ENCODE measurements at places on chromosomes 2 and 18.
A peak's percentile ranks its signal among the peaks of the same experiment; 100 is the strongest.

- DNase-seq = no peak
Measured at GRCh38 chr2:10875126-10875525, 36.6 kb upstream of the KCNF1 start.

DNA sequence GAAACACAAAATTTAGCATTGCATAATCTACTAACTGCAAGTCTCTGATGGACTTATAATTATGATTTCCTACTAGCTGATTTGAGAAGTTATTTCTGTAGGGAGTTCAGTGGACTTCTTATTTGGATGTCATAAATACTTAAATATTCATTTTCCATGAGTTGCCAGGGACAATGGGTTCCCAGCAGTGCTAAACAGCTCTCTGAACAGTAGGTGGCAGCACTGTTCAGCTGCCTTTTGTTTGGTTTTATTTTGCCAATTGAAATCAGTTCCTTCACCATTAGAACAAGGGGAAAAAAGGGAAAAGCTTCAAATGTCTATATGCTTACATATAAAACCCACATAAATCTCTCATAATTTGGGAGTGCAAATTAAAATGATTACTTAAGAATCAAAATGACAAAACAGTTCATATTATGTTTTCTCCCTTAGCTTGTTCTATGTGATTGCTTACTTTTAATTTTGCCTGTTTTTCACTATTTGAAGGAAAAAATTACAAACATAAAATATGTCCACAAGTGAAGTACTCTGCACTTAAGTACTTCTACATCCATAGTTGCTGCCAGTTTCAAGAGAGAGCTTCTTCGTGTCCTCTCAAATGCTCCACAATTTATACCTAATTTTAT is 898.9 kb downstream of the CPS1 start:
- DNase-seq = no peak

- no peak for DNase-seq
Measured at GRCh38 chr2:235627682-235628081, 133.8 kb downstream of the AGAP1 start.

- DNase-seq = peak; percentile 46
Measured at GRCh38 chr2:118723394-118723793, 124.1 kb downstream of the EN1 start.

- DNase-seq = peak; percentile 49
Measured at GRCh38 chr18:45617284-45617683, 2.0 kb downstream of the SLC14A2 start.

- DNase-seq = no peak
Measured at GRCh38 chr2:145748927-145749326, 1229.0 kb upstream of the ZEB2 start.

- DNase-seq = no peak
Measured at GRCh38 chr2:188159484-188159883, 132.2 kb upstream of the GULP1 start.

DNA sequence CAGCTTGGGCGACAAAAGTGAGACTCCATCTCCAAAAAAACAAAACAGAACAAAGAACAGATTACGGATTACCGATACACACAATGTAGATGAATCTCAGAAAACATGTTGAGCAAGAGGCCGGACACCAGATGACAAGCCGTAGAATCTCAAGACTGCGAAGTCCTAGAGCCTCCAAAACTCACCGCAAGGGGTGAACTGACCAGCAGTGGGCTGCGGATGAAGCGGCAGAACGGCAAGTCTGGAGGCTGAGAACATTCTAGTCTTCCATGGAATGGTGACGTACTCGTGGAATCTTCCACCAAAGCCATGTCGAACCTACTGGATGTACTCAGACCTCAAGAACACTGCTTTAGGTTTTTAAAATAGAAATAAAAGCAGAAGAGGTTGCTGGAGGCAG is 198.8 kb downstream of the NDUFA10 start:
- no peak for DNase-seq

Measured in HS-27A (cell line).